ENCODE measurements at places on chromosomes 11 and 22.
A peak's percentile ranks its signal among the peaks of the same experiment; 100 is the strongest.

DNA sequence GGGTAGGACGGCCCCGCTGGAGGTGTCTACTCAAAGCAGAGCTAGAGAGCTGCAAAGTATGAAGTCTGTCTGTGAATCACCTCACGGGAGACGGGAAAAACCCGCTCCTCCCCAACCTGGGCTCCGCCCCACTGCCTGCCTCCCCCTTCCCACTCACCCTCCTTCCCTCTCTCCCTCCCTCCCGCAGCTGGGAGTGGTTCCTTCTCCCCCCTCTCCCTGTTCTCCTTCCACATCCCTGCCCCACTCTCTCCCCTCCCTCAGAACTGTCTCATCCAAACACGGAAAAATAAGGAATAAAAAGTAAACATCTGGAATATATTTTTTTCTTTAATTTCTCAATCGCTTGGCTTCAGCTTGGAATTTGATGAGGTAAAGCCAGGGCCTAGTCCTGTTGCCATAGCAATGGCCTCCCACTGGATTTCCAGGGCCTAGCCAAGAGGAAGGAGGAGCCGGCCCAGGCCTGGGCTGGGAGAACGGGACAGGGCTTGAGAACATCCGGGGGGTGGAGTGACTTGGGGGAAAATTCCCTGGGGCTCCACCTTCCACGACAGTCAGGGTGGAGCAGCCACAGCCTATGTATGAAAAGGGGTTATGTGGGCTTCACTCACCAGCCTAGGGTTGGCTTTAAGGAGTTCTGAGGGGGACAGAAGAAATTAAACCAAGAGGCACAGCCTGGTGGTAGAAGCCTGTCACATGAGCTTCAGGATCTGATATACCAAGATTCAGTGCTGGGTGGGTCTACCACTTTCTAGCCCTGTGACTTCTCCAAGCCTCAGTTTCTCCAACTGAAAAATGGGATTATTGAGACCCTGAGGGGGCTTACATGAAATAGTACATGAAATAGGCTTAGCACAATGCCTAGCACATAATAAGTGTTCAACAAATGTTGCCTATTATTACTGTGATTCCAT lies 2.2 kb downstream of the TNKS1BP1 start:
- H3K27me3 ChIP-seq: no peaks in the 10 kb centered on the region
- no peak overlapping the region for H3K27ac ChIP-seq
- peaks cover 43% of the 10 kb centered on the region for H3K4me1 ChIP-seq
- DNase-seq: no peak
- peaks cover 22% of the 10 kb centered on the region for H3K36me3 ChIP-seq

GRCh38 chr11:206002-206384 lies 1.2 kb downstream of the BET1L start:
- no peak for DNase-seq
- H3K4me1 ChIP-seq: peaks cover 38% of the 10 kb centered on the region
- peak overlapping the region; percentile 95 for H3K4me3 ChIP-seq
- peaks cover 54% of the 10 kb centered on the region for H3K36me3 ChIP-seq
- H3K27me3 ChIP-seq: no peaks in the 10 kb centered on the region

DNA sequence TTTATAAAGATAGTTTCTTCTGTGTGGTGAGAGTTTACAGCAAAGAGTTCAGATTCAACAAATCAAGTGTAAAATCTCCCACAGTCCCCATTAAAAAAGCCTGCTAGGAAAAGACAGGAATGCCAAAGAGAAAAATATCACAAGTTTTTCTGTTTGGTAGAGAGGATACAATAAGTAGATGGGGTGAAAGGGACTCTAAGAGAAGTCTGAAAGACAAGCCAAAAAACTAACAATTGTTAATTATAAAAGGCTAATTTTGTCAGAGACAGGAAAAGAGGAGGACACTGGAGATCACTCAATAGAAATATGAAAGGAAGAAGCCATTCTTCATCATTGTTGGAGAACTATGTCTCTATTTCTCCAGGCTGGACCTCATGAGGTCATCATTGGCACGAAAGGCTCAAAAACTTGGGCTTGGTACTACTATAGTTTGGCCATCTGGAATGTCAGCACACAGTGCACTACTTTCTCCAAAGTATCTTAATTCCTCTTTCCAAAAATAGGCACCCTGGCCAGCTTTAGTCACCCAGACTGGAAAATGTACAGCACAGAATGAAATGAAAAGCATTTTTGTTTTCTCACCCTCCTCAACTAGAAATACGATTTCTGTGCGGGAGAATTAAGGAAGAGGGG lies 531 bp upstream of the SOX6 start:
- no peaks in the 10 kb centered on the region for H3K4me1 ChIP-seq
- no peaks in the 10 kb centered on the region for H3K36me3 ChIP-seq
- DNase-seq: no peak
- no peak overlapping the region for H3K4me3 ChIP-seq
- no peaks in the 10 kb centered on the region for H3K27me3 ChIP-seq

DNA sequence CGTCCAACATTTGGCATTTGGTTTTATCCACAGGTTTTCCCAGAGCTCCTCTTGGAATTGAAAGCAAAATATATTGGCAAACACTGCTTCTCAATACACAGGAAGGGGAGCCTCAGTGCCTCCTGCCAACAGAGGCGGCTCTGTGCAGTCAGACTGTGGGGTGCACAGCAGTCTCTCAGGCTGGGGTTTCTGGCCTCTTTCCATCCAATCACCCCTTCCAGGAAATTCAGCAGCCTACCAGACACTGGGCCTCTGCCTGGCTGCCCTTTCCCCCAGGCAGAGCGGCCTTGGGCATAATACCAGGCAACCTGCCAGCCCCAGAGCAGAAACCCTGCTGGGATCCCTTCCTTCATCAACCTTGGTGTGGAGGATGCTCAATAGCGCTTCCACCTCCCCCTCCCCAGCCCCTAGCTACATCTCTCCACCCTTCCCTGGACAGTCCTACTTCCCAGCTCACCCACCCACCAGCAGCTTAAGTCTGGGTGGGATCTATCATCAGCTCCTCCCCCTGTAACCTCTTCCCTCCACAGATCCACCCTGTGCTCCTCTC lies 17.8 kb upstream of the RAPSN start:
- H3K27ac ChIP-seq: peak overlapping the region; percentile 67
- H3K4me1 ChIP-seq: peaks cover 30% of the 10 kb centered on the region
- H3K4me3 ChIP-seq: no peak overlapping the region
- no peaks in the 10 kb centered on the region for H3K27me3 ChIP-seq
- no peak for DNase-seq
- H3K36me3 ChIP-seq: peaks cover 54% of the 10 kb centered on the region

DNA sequence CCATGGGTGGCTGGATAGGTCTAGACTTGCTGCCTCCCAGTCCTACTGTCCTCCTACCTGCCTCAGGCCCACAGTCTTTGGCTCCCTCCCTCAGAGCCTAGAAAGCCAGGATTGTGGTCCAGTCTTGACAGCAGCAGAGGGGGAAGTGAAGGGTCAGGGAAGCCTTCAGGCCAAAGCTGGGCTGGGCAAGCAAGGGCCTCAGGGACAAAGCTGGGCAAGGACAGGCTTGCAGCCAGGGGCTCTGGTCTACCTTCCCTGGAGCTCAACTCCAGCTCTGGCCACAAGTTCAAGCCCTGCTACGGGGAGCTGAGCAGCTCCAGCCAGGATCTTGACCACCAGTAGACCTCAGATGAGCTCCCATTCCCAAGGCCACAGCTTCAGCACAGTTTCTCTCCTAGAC lies 14.9 kb downstream of the LMO1 start:
- H3K27ac ChIP-seq: no peak overlapping the region
- H3K4me1 ChIP-seq: no peaks in the 10 kb centered on the region
- no peak for DNase-seq
- no peaks in the 10 kb centered on the region for H3K36me3 ChIP-seq

- H3K27ac ChIP-seq: no peak overlapping the region
- DNase-seq: no peak
- H3K4me3 ChIP-seq: no peak overlapping the region
- H3K27me3 ChIP-seq: no peaks in the 10 kb centered on the region
- peaks cover 29% of the 10 kb centered on the region for H3K4me1 ChIP-seq
These were observed 85.2 kb upstream of the ARHGAP32 start for GRCh38 chr11:129277198-129277843.

- no peaks in the 10 kb centered on the region for H3K4me1 ChIP-seq
- no peak overlapping the region for H3K27ac ChIP-seq
- H3K27me3 ChIP-seq: peaks cover 45% of the 10 kb centered on the region
- peaks cover 3% of the 10 kb centered on the region for H3K36me3 ChIP-seq
These were observed 1022.5 kb downstream of the TBC1D22A start for GRCh38 chr22:47784991-47785390.

- peaks cover 7% of the 10 kb centered on the region for H3K4me1 ChIP-seq
- DNase-seq: no peak
- no peak overlapping the region for H3K27ac ChIP-seq
- no peak overlapping the region for H3K4me3 ChIP-seq
- H3K36me3 ChIP-seq: no peaks in the 10 kb centered on the region
These were observed 144.6 kb upstream of the RASSF10 start for GRCh38 chr11:12864316-12865156.

GRCh38 chr11:114063149-114063828 lies 3.8 kb downstream of the ZBTB16 start:
- peaks cover 9% of the 10 kb centered on the region for H3K4me1 ChIP-seq
- H3K27ac ChIP-seq: no peak overlapping the region
- H3K36me3 ChIP-seq: peaks cover 7% of the 10 kb centered on the region
- H3K27me3 ChIP-seq: peaks cover 21% of the 10 kb centered on the region
- no peak overlapping the region for H3K4me3 ChIP-seq

DNA sequence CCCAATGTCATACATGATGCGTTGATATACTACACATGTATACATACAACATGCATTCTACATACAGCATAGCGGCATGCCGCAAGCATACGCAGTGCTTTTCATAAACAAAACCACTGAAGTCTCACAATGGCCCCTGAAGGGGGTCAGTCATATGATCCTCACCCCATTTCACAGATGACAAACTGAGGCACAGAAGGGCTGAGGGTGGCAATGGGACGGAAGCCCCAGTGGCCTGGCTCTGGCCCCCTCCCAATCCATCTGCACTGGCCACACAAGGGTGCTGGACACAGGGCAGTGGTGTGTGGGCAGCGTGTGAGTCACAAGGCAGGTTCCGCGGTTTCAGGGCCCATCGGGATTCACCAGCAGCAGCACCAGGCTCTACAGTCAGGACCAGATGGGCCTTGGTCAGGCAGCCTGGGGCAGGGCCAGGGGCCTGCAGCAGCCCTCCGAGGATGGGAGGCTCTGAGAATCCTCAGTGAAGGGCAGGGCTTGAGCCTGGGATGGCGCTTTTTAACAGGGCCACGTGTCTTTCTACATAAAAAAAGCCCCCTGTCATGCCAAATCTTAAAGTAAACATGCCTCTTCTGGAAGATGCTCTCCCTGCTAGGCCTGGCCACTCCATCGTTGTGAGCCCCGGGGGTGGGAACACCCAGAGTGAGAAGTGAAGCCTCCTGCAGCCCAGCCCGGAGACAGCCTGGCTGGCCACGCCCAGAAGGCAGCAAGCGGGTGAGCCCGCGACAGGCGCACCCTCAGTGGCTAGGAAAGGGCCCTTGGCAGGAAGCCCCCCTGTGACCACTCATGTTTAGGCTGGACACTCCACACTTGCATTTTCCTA lies 206.5 kb downstream of the CTTN start:
- H3K27me3 ChIP-seq: no peaks in the 10 kb centered on the region
- H3K36me3 ChIP-seq: no peaks in the 10 kb centered on the region
- H3K4me3 ChIP-seq: no peak overlapping the region
- H3K27ac ChIP-seq: no peak overlapping the region
- H3K4me1 ChIP-seq: no peaks in the 10 kb centered on the region

GRCh38 chr22:43004362-43005035 lies 10.4 kb downstream of the PACSIN2 start:
- no peak for DNase-seq
- peak overlapping the region; percentile 83 for H3K27ac ChIP-seq
- no peak overlapping the region for H3K4me3 ChIP-seq
- no peaks in the 10 kb centered on the region for H3K27me3 ChIP-seq
- H3K36me3 ChIP-seq: peaks cover 4% of the 10 kb centered on the region

DNA sequence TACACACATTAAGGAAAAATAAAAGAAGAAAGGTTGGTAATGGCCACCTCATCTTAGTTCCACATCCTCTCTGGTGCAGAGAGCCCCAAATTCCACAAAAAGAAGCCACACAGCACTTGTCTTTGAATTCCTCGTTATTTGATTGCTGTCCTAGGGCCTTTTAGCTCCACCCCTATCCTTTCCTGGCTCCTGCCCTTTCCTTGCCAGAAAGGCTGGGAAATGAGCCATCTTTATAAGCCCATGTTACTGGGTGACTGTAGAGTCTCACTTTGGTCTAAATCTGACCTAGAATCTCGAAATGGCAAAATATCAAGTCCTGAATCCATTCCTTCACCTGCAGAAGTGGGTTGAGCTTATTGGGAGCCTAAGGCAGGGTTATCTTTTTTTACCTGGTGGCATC lies 4.3 kb upstream of the TMEM132A start:
- H3K27me3 ChIP-seq: peaks cover 6% of the 10 kb centered on the region
- H3K4me3 ChIP-seq: no peak overlapping the region
- no peak overlapping the region for H3K27ac ChIP-seq
- H3K4me1 ChIP-seq: peaks cover 72% of the 10 kb centered on the region
- no peak for DNase-seq

DNA sequence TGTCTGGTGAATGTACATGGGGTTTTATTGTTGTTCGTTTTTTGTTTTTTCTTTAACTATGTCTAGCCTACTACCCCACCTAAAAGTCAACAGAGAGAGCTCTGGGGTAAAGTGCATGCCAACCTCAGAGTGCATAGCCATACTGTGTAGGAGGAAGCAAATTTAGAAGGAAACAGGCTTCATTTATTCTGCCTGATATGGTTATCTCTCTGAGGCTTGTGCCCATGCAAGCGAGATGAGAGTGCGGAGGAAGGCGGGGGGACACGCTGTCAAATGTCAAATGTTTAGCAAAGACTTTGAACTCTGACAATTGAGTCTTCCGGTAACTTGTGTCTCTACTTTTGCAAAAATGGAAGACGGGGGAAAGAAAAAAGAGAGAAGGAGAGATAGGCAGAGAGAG lies 295.5 kb downstream of the ETS1 start:
- DNase-seq: peak; percentile 71
- H3K36me3 ChIP-seq: peaks cover 3% of the 10 kb centered on the region
- H3K27ac ChIP-seq: peak overlapping the region; percentile 99
- H3K4me1 ChIP-seq: peaks cover 68% of the 10 kb centered on the region

DNA sequence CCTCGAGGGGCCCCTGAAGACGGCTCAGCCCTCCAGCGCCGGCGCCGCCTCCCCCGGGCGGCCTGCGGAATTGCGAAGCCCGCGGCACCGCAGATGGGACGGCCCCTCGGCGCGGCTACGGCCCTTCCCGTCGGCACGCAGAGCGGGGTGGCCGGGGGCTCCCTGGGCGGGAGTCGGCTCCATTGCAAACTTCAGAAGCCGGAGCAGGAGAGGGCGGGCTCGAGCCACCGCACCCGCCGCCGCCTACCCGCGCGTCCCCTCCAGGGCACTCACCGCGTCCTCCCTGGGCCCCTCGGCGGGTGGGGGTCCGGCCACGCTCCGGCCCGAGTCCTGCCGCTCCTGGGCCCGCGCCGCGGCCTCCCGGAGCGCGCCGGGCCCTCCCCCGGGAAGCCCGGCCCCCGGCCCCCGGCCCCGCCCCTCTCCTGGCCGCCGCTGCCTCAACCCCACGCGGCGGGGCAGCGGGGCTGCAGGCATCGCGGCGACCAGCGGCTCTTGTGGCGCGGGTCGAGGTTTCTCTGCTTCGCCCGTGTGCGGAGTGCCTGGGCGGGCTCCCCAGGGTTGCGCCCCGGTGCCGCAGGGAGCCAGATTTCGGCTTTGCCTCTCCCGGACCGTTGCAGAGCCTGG lies at the start of gene PACSIN3:
TSS of gene PACSIN3 (minus strand) at position 359 of the 624 bp plus-strand sequence. CDS start 3,707 bp downstream, outside the sequence.
- H3K4me3 ChIP-seq: peak within 1 kb of the TSS; percentile 75
- peaks cover 30% of the 10 kb centered on the region for H3K4me1 ChIP-seq
- peaks cover 11% of the 10 kb centered on the region for H3K27me3 ChIP-seq
- DNase-seq: no peak
- H3K27ac ChIP-seq: peak within 1 kb of the TSS; percentile 83
- H3K36me3 ChIP-seq: peaks cover 4% of the 10 kb centered on the region

Measured in stimulated activated naive B cell treated with anti-CD40 and anti-IgM and Interleukin-4, amounts not matched to agents 10 μg/mL and 1 μg/mL and 100 μg/mL, for 72 hours (primary cell).